ENCODE measurements at places on chromosomes 3 and 15.

GRCh38 chr3:57757642-57758297 lies 1.7 kb downstream of the SLMAP start:
- H3K36me3 ChIP-seq, result peaks cover 6% of the 10 kb centered on the region
- peak overlapping the region; percentile 87 for H3K27ac ChIP-seq
- peak overlapping the region; percentile 84 for H3K4me3 ChIP-seq
- H3K4me1 ChIP-seq, result no peaks in the 10 kb centered on the region

GRCh38 chr3:122101646-122102045 lies 46.5 kb downstream of the CD86 start:
- H3K27ac ChIP-seq, result no peak overlapping the region
- H3K27me3 ChIP-seq, result no peaks in the 10 kb centered on the region
- H3K4me3 ChIP-seq, result no peak overlapping the region
- no peak for DNase-seq
- H3K36me3 ChIP-seq, result no peaks in the 10 kb centered on the region
- H3K4me1 ChIP-seq, result no peaks in the 10 kb centered on the region

DNA sequence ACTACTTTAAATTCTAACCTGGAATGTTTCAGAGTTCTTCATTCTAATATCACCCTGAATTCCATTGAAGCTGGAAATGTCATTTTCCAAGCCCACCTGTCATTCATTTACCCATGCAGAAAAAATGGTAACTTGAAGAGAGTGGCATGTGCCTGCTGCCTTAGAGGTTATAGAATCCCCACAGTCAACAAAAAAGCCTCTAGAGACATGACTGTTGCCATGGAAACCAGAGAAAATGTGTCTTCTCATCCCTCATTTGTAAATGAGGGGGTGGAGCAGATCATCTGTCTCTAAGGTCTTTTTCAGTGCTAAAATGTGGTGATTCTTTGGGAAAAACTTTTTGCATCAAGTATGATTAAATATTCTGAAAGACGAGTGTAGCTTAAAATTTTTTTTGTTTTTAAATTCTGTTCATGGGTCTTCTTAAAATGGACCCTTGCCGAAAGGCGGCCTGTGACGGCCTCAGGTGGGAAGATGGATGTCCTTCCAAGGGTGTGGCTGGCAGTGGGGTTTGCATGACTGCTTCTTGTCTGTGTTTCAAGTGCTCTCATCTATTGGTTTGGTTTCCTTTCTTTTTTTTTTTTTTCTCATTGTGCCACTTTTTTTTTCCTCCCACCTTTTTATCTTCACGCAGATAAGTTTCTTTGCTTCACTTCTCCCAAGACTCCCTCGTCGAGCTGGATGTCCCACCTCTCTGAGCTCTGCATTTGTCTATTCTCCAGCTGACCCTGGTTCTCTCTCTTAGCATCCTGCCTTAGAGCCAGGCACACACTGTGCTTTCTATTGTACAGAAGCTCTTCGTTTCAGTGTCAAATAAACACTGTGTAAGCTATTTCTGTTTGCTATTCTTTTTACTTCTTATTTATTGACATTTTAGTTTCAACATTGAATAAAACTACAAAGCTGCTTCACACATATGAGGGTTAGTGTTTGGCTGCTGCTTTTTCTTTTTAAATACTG lies 23.0 kb downstream of the TPM1 start:
- peaks cover 98% of the 10 kb centered on the region for H3K36me3 ChIP-seq
- no peak overlapping the region for H3K4me3 ChIP-seq
- H3K27me3 ChIP-seq, result no peaks in the 10 kb centered on the region
- DNase-seq, result no peak

- H3K36me3 ChIP-seq, result no peaks in the 10 kb centered on the region
- no peak overlapping the region for H3K27ac ChIP-seq
- no peak for DNase-seq
- no peaks in the 10 kb centered on the region for H3K27me3 ChIP-seq
Measured at GRCh38 chr3:163058031-163058854, 1561.6 kb downstream of the OTOL1 start.

- no peaks in the 10 kb centered on the region for H3K27me3 ChIP-seq
- H3K36me3 ChIP-seq, result no peaks in the 10 kb centered on the region
- no peaks in the 10 kb centered on the region for H3K4me1 ChIP-seq
- H3K4me3 ChIP-seq, result no peak overlapping the region
- no peak overlapping the region for H3K27ac ChIP-seq
- no peak for DNase-seq
Measured at GRCh38 chr3:142881445-142882224, 7.2 kb downstream of the PCOLCE2 start.

- no peaks in the 10 kb centered on the region for H3K36me3 ChIP-seq
- H3K27me3 ChIP-seq, result no peaks in the 10 kb centered on the region
- no peak for DNase-seq
- H3K27ac ChIP-seq, result no peak overlapping the region
- no peaks in the 10 kb centered on the region for H3K4me1 ChIP-seq
Measured at GRCh38 chr15:29514926-29515325, 245.3 kb upstream of the NSMCE3 start.
